Lower leg skin (tissue), 4 donors: ENCODE measurements at places on chromosomes 4 and X. TPM values are rescaled to one million over a fixed set of nuclear protein-coding genes. Genes with fewer than 3 reads are reported as not detected.

The RRH gene
- not detected for total RNA-seq

The TCEAL2 gene
- total RNA-seq: 0.32 TPM

The PABPC1L2B gene
- total RNA-seq: not detected

The SH3BGRL gene
- 55.2 TPM for total RNA-seq

The BEX5 gene
- 1.9 TPM for total RNA-seq

The TECRL gene
- total RNA-seq: not detected

The PF4V1 gene
- total RNA-seq: not detected

The SSX1 gene
- total RNA-seq: not detected

The GLOD5 gene
- not detected for total RNA-seq

The CXCR3 gene
- not detected for total RNA-seq

The KIAA1210 gene
- 0.11 TPM for total RNA-seq

The C1QTNF7 gene
- 0.80 TPM for total RNA-seq

The RPL36A gene
- total RNA-seq: 1,158 TPM

The ADH6 gene
- 6.7 TPM for total RNA-seq

The F8A2 gene
- not detected for total RNA-seq

The FOXP3 gene
- 0.78 TPM for total RNA-seq

The SNCA gene
- 25.6 TPM for total RNA-seq

The CLCN4 gene
- 3.1 TPM for total RNA-seq

The CT83 gene
- total RNA-seq: not detected

The LRCH2 gene
- 0.56 TPM for total RNA-seq

The GPR82 gene
- total RNA-seq: not detected

The AREG gene
- total RNA-seq: 15.2 TPM

The BANK1 gene
- total RNA-seq: 1.3 TPM

The PGRMC2 gene
- 83.7 TPM for total RNA-seq

The AFM gene
- total RNA-seq: not detected

The USP11 gene
- total RNA-seq: 12.8 TPM

The CENPVL2 gene
- total RNA-seq: not detected

The AMOT gene
- 9.9 TPM for total RNA-seq

The ZIC3 gene
- total RNA-seq: not detected

The ZNF518B gene
- total RNA-seq: 9.8 TPM

The TMEM144 gene
- 3.9 TPM for total RNA-seq

The TEX13D gene
- not detected for total RNA-seq

The PAGE2 gene
- not detected for total RNA-seq

The ZAR1 gene
- total RNA-seq: not detected

The CFAP99 gene
- not detected for total RNA-seq

The QRFPR gene
- not detected for total RNA-seq

The DSPP gene
- not detected for total RNA-seq
